ENCODE measurements at places on chromosomes 5 and 9.
A peak's percentile ranks its signal among the peaks of the same experiment; 100 is the strongest.

- peak; percentile 61 for DNase-seq
Measured at GRCh38 chr5:139863855-139864558, 68.4 kb downstream of the PSD2 start.

GRCh38 chr9:36214571-36214970 lies 23.9 kb downstream of the CLTA start:
- DNase-seq = no peak

- DNase-seq = peak; percentile 23
Measured at GRCh38 chr5:38556599-38557307, at the start of gene LIFR. Gene LIFR (minus strand): TSS chr5:38556646. CDS start chr5:38530647, 25,999 bp downstream.

DNA sequence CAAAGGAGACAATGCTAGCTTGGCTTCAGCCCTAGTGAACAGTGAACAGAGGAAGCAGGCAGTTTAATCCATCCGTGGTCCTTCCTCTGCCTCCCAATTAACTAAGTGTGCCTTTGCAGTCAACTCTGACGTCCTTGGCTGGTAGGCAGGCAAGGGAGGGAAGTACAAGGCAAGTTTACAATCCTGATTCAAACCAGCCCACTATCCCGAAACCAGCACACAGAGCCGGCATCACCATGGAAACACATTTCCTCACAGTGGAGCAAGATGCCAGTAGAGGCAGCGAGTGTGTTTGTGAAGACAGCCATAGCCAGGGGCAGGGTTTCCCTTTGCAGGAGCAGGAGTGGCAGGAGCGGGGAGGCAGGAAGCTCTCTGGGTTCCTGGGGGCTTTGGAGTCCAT lies 73.9 kb downstream of the GOLPH3 start:
- DNase-seq = no peak

DNA sequence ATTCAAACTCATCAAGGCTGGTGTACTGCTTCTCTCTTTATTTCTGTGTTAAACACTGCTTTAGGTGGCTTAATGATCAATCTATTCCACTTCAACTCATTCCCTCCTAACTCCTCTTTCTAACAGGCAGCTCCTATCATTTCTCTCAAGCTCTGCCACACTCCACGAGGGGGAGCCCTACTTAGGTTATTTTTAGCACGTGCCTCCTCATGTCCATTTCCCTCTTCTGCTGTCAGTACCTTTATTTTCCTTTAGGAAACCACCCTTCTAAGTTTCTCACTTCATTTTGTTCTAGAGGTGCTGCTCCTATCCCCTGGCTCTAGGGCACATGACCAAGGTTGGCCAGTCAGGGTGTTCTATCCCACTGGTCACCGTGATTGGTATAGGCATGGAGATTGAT lies 6.7 kb upstream of the BRINP1 start:
- no peak for DNase-seq

- DNase-seq = no peak
Measured at GRCh38 chr9:20340511-20340861, 281.8 kb downstream of the MLLT3 start.

DNA sequence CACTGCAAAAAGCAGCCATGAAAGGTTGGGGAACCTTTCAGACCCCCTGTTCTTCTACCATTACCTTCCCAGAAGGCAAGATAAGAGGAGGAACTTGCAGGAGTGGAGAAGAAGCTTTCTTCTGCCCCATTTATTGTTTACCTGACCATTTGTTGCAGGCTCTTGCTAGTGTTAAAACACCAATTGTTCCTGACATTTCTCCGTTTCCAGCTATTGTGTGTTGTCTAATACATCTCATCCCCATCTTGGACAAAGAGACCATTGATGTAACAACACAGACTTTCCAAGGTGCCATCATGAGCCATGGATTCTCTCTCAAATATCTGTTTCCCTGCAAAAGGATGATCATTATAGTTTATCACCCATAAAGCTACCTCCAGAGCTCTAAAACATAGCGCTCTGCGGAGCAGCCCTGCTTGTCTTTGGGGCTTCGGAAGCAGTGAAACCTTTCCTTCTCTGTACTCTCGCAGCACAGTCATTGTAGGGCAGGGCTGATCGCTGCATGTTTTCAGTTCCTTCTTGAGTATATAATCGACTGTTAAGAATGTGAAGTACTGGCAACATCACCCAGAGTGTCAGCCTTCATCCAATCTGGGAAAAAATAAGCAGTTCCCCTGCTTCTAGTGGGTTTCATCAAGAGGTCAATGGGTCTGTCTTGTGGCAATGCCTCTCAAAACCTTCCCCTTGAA lies 680.0 kb downstream of the SEMA5A start:
- DNase-seq = no peak

DNA sequence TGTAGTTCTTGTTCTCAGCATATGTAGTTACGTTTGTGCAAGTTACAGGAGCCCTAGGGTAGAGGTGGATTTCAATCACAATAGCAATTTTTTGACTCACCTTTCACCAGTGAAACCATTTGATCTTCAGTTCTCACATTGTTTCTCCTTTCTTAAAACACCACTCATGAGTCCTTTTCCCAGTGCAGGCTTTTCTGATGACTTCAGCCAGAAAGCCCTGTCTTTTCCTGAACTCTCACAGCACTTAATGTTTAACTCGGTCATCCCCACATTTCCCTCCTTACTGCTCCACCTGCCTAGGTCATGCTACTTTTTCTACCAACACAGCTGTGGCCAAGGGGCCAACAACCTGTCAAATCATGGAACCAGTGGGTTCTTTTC lies 37.9 kb downstream of the ARHGEF28 start:
- DNase-seq = no peak

DNA sequence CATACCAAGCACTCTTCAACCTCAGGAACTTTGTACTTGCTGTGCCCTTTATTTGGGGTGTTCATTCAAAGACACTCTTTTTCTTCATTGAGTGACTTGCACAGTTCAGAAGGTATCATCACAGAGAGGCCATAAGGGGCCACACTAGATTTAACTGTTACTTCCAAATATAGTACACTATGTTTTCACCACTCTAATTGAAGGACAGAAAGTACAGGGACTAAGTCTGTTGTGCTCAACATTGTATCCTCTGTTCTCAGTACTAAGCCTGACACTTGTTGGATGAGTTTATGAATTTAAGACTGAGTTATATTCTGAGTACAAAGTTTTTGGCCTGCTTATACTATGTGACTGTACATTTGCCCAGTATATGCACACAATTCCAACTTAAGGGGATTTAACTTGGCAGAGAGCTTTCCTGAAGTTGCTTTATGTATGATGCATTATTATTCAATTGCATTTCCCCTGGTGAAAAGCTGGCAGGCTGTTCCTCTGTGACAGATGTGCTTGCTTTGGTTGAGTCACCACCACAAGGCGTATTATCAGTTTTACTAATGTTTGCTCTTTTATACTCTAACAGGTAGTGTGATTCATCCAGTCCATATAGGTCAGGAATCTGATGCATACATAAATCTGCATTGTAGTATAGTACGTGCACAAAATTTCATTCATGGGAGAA lies 714.8 kb downstream of the TLR4 start:
- no peak for DNase-seq

GRCh38 chr5:171957591-171958251 lies 48.7 kb downstream of the FBXW11 start:
- peak; percentile 52 for DNase-seq

DNA sequence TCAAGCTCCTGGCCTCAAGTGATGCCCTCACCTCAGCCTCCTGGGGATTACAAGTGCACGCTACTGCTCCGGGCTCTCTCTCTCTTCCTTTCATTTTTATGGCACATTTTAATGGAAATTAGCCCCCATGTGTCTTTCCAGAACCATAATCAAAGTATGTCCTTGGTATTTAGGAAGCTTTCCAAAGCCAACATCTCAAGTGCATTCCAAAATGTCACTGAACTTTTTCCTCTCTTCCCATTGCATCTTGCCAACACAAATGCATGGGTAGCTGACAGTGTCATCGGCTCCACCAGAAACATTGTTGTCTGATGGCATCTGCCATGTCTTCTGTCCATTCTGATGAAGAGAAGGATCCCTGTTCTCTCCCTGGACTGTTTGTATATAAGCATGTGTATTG lies 90.5 kb upstream of the ANXA1 start:
- DNase-seq = no peak

GRCh38 chr5:172940268-172941066 lies 18.8 kb upstream of the RPL26L1 start:
- DNase-seq = no peak

Data from CD8-positive, alpha-beta T cell (primary cell).